ENCODE measurements at places on chromosomes 2 and 18.

GRCh38 chr2:96359310-96359709, 23.7 kb downstream of the NCAPH start:
- DNase-seq, result peak; percentile 28

DNA sequence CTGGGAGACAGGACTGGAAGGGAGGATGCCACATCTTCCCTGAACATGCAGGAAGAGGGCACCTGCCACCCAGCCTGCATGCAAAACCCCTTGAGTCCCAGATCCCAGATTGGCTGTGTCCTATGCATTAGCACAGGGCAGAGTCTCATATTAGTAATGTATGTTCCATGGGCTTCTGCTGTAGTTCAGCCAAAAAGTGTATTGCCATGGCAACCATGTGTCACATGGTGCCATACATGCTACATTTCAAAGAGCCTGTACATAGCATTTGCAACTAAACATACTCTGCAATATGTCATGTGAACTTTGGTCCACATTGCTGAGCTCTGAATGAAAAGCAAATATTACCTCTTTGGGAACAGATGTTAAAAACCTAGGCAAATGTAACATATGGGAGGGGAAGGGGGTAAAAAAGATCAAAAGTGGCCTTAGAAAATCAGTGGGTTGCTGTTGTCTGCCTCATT, 78.4 kb downstream of the DPP4 start:
- DNase-seq, result no peak

- no peak for DNase-seq
Observed at GRCh38 chr2:241062389-241063092, 39.5 kb downstream of the MTERF4 start.

DNA sequence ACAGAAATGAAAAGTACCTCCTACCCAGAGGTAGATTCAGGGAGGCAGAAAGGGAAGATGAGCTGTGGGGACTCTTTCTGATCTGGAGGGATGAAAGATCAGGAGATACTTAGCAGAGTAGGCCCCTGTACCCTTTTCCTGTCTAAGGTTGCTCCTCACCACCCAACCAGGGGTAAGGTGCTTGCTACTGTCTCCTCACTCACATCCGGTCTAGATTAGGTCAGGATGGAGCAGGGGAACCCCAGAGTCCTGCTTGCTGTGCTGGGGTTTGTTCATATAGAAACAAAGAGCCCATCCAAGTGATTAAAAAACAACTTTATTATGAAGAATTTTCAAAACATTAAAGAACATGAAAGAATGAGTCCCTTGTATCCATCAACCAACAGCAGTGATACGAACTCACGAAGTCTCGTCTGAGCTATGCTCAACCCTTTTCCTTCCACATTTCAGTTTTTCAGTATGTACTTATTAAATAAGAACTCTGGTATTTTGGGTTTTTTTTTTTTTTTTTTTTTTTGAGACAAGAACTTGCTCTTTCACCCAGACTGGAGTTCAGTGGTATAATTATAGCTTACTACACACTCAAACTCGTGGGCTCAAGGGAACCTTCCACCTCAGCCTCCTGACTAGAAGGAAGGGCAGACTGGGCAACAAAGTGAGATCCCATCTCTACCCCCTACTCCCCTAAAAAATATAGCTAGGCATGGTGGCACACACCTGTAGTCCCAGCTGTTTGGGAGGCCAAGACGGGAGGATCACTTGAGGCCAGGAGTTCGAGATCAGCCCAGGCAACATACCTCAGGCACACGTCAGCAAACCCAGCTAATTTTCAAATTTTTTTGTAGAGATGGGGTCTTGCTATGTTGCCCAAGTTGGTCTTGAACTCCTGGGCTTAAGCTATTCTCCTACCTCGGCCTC, 28.5 kb upstream of the MCFD2 start:
- peak; percentile 9 for DNase-seq

GRCh38 chr2:225282858-225283710, 116.4 kb upstream of the NYAP2 start:
- DNase-seq, result no peak
